Head of caudate nucleus (tissue), 42 donors: ENCODE measurements at places on chromosomes 4 and X.

GRCh38 chr4:184651899-184652298 is 2.4 kb downstream of the PRIMPOL start:
- no peak for DNase-seq

GRCh38 chr4:1473718-1474117 is 67.5 kb upstream of the NKX1-1 start:
- no peak for DNase-seq

GRCh38 chr4:75630937-75631329 is 605 bp upstream of the CDKL2 start:
- DNase-seq, result peak; percentile 23

GRCh38 chrX:111123125-111123524 is 27.1 kb downstream of the PAK3 start:
- no peak for DNase-seq

GRCh38 chr4:183532821-183533220 is 28.0 kb downstream of the ING2 start:
- DNase-seq, result no peak

- no peak for DNase-seq
These were observed 182.9 kb downstream of the COX18 start for GRCh38 chr4:72886602-72887001.

GRCh38 chr4:139977838-139978609 is 176.0 kb downstream of the MAML3 start:
- DNase-seq, result no peak

DNA sequence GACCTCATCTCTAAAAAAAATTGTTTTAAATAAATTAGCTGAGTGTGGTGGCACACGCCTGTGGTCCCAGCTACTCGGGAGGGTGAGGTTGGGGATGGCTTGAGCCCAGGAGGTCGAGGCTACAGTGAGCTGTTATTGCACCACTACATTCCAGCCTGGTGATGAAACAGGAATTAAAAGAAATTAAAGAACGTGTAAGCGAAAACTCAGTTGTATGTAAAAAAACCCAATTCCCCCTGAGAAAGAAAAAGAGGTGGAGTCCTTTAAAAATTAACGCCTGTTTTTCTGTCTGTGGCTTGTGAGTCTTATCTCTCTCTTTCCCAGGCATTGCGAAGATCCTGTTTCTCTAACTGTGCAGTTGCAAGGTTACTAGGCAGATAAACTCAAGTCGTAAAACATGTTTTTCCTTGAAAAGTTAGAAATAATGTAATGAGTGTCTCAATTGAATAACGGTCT is 22.1 kb downstream of the EPGN start:
- no peak for DNase-seq

GRCh38 chr4:71062436-71062835 is 69.0 kb downstream of the DCK start:
- no peak for DNase-seq

- peak; percentile 17 for DNase-seq
These were observed 568.6 kb upstream of the BOD1L1 start for GRCh38 chr4:14196131-14196530.

- DNase-seq, result peak; percentile 34
These were observed at the start of gene NR0B1 for GRCh38 chrX:30309139-30309571. Gene NR0B1, minus strand, starts transcription at chrX:30309390. Its CDS starts 27 bp downstream, at chrX:30309363.

- no peak for DNase-seq
These were observed 20.2 kb upstream of the LRBA start for GRCh38 chr4:151035328-151035727.

- no peak for DNase-seq
These were observed 42.8 kb upstream of the CHRNA9 start for GRCh38 chr4:40292313-40292759.

GRCh38 chr4:187238646-187239045 is 515.0 kb upstream of the FAT1 start:
- no peak for DNase-seq

GRCh38 chr4:40601641-40602040 is 28.0 kb downstream of the RBM47 start:
- no peak for DNase-seq

DNA sequence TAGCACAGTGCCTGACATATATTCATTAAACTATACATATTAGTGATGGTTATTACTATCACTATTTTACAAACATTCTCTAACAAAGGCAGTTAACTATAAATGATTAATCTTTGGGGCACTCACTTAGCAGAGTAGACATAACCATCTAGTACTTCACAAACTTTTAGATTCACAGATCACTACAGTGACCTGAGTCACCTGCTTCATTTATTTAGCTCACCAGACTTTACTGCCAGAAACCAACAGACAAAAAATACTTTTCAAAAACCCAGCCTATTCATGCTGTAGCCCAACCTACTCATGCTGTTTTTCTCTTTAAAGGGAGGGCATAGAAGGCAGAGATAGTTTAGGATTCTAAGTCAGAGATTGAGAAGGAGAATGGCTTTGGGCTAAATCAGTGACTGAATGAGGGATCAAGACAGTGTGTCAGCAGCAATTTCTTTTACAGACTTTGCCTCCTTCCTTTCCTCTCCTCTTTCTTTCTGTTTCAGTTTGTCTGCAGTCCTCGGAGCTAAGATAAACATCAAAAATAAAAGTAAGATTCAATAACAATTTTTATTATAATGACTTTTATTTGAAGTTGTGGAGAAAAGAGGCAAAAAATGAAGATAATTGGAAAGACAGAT is 34.7 kb upstream of the PDE5A start:
- no peak for DNase-seq

- no peak for DNase-seq
These were observed 615.4 kb downstream of the MID1IP1 start for GRCh38 chrX:39416547-39417260.

DNA sequence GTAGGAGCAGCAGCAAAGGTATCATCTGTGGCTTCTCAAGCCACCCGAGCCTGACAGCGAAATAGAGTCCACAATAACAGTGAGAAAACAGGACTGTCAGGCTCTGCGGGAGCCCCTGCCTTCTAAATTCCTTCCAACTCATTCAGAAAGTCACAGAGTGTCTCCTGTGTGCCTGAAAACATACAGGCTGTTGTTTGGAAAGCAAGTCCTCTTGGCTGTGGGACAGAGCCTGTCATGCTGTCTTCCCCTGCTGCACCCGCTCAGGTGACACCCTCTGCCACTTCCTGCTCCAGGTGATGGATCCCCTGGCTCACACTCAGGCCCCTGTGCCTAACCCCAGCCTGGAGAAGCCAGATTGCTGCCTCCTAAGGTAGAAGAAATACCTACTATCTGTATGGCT is 152.3 kb downstream of the RAB28 start:
- no peak for DNase-seq

DNA sequence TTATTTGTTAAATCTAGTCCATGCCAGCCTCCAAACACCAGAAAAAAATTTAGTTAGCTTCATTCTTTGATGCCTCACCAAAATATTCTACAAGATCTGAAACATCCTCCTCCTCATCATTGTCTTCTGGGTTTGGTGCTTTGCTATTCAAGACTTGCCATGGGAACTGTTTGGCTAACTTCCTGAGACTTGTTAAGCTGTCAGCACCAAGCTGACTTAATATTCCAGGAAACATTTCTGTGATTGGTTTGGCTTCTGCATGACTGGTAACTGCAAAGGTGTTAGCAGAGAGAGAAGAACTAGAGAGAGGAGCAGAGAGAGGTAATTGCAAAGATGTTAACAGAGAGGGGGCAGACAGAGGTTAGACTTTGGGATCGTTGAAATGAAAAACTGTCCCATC is 101.3 kb downstream of the PALLD start:
- no peak for DNase-seq

- DNase-seq, result no peak
These were observed 115.1 kb downstream of the SOWAHB start for GRCh38 chr4:76782837-76783236.

DNA sequence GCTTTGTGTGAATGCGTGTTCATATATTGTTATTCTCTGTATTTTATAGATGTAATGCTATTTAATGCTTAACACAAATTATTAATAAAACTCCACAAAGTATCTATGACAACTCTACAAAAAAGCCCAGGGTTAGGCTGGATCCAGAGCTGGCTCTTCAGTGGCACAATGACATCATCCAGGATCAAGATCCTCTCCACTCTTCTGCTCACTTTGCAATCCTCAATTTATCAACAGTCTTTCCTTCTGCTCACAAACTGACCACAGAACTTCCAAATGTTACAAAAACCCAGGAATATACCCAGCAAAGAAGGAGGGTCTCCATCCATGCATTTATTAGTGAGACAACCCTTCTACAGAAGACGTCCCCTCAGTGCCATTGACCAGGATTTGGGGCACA is 132.3 kb downstream of the HNRNPD start:
- DNase-seq, result no peak

- no peak for DNase-seq
These were observed 182.3 kb downstream of the RPA4 start for GRCh38 chrX:97065973-97066372.

- DNase-seq, result no peak
These were observed 6.7 kb downstream of the CORIN start for GRCh38 chr4:47831026-47831679.

DNA sequence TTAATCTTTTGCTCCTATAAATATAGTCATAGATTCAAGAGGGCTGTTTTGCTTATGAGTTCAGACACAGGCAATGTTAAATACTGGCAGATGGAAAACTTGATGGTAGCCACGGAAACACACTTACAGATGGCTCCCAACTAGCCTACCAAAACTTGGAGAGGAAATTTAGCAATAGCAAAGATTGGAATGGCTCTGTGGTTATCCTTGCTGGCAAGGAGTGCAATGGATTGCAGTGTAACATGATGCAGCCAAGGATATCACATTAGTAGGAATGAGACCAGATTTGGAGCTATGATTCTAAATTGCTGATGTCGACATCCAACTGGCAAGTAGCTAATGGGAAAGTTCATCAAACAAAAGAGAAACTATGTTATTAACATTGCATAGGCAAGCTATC is 791.0 kb upstream of the DIAPH2 start:
- DNase-seq, result no peak

DNA sequence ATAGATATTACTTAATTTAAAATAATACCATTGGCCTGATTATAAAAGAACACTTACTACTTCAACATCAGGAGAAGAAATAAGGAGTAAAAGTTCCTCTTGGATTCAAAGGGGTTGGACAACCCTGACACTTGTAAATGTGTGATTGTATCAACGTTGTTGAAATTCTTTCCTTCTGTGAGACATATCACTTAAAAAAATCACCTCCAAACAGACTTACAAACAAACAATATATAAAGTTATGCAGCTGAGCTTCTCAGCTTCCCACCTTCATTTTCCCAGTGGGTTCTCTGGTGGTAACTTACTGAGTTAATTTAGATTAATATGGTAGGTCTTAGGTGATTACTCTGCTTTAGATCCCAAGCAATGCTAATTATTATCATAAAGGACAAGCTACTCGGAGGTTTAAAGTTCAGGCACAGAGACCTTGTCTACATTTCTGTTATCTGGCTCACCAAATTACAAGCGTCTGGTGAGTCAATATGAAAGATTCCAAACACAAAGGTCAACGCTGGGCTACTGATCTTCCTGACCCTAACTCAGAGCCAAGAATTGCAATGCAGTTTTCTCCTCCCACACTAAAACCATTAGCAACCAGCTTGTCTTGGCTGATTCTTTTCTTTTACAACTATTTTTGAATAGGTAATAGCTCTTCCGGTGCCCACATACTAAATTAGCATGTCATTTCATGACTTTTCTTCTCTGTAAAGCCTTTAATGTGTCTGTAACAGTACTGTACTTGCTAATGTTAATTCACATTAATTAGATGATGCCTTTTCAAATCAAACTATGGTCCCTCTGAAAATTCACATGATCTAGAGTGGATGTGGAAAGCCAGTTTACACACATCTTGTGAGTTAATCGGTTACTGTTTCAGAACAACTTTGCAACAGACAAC is 157.6 kb downstream of the RASL11B start:
- DNase-seq, result no peak

- DNase-seq, result no peak
These were observed 24.8 kb downstream of the NELFA start for GRCh38 chr4:1983846-1984405.

DNA sequence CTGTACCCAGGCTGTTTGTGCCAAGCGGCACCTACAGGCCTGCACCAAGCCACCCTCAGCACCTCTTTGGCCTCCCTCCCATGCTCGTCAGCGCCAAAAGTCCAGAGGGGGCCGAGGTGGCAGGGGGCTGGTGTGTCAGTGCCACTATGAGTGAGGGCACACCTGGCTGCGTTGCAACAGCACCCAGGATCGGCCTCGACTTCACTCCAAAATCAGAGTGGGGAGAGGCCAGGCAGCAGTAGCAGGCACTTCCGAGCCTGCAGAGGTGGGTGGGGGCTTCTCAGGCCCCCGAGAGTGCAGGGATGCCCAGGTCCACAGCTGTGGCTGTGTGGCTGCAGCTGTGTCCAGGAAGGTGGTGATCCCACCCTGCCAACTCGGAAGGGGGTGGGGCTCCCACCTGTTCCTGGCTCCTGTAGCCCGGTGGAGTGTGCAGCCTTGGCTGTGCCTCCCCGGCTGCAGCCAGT is 58.5 kb downstream of the PPA2 start:
- no peak for DNase-seq

GRCh38 chr4:168877511-168878491 is 132.3 kb downstream of the CBR4 start:
- no peak for DNase-seq

DNA sequence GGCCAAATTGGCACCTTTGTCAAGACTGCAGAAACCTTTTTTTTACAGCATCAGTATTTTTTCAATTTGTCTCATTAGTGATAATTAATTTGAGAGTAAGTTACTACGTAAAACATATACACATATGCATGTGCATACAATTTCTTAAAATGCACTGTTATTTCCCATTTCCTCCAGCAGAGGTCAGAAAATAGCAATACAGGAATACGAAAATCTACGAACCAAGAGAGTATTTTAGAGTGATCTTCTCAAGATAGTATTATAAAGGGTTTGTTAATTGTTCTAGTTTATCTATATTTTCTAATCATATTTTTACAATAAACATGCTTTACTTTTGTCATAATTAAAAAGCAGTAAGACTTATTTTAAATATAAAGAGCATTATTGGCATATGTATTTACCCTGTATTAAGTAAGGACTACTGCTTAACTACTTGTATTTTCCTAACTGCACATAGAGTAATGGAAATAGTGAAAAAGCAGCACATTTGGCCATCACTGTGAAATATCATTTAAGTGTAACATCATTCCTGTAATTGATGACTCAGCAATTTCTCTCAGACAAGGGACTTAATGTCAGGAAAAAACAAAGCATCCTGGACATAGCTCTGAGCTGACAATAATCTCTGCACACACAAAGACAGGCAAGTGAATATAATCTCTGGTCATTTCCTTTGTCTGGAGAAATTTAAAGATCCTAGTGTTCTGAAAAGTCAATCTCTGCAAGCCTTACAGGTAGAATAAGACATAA is 45.6 kb downstream of the MAOB start:
- DNase-seq, result no peak

- DNase-seq, result no peak
These were observed 19.6 kb upstream of the HMX1 start for GRCh38 chr4:8891255-8891645.

GRCh38 chr4:107931775-107932321 is 499 bp downstream of the CYP2U1 start:
- peak; percentile 43 for DNase-seq

DNA sequence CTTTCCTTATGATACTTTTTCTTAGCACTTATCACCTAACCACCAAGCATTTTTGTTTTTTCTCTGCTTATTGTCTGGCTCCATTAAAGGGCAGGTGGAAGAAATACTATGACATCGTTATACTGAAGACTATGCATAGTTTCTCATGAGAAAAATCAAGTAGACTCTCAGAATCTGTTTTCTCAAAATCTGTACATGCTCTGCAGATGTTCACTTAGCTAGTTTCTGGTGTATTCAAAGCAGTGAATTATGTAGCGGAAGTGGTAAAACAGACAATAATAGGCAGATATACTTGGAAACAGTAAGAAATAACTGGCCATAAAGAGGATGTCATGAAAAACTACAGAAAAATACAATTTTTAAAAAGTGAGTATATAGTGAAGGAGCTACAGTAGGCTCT is 146.0 kb downstream of the STIM2 start:
- no peak for DNase-seq
